ENCODE measurements at places on chromosomes 1 and 21.

DNA sequence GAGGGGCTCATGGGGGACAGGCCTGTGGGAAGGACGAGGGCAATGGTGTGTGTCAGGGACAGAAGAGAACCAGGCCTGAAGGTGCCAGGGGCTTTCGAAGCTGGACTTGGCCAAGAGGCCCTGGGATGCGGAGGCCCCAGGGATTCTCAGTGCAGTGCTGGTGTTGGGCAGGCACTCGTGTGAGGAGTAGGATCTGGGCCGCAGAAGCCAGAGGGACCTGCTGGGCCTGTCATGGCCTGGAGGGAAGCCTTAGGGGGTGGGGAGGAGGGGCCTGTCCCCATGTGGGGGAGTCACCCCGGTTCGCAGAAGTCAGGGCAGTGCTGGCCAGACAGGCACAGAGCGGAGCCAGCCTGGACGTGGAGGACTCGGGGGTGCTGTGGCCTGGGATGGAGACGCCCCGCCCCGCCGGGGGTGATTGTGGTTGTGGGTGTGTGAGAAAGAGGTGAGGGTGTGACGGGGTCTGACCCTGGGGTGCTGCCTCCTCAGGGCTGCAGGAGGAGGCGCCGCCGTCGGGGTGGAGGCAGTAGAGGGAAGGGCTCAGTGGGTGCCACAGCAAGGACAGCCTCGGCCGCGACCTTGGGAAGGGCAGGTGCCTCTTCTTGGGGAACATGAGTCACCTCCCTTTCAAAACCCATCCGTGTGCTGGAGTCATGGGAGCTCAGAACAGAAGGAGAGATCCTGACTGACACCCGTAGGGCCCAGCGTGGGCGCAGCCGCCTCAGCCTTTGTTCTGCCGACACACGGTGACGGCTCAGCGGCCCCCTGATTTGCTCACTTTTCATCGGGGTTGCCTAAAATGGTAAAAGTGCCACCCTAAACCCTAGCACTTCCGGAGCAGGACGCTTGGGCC lies 33.9 kb downstream of the FAAP20 start:
- no peak for DNase-seq

- DNase-seq = no peak
Observed at GRCh38 chr1:43796111-43796581, 88.8 kb downstream of the ST3GAL3 start.

GRCh38 chr1:24327891-24328290 lies 8.7 kb downstream of the GRHL3 start:
- no peak for DNase-seq

DNA sequence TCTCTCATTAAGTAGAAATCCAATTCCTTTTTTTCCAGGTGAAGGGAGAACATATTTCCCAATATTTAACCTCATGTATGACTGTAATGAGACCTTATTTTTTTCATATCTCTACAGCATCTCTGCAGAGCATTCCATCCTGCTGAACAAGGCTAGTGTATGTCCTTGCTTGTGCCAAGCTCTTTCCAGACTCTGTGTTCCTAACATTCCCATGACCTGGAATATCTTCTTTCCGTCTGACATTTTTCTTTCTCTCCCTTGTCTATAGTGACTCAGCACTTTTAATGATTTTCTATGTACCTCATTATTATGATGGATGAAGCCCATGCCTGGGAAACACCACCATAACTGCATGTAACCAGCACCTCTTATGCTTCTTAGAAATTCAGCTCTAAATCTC lies 278.3 kb upstream of the NRIP1 start:
- DNase-seq = no peak

GRCh38 chr21:35674895-35675470 lies 385.3 kb downstream of the SETD4 start:
- no peak for DNase-seq
